Right ventricle myocardium superior (tissue), 1 donor: ENCODE measurements at places on chromosomes 5 and 9.

DNA sequence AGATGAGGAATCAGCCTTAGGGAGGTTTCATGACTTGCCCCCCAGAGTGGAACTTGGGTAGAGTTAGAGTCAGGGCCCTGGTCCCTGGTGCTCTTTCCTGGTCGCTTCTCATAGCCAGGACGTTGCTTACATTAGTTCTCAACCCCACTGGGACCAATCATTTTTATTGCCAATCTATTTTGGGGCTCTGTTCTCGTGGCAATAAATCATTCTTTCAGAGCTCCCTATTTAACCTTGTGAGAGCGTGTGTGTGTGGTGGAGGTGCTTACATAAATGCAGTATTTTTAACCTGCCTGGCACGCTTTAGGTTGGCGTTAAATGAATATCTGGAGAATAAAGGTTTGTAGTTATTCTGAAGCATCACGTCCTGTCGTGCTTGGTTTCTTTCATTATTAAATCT lies 4.1 kb downstream of the TRIO start:
- DNase-seq: no peak

DNA sequence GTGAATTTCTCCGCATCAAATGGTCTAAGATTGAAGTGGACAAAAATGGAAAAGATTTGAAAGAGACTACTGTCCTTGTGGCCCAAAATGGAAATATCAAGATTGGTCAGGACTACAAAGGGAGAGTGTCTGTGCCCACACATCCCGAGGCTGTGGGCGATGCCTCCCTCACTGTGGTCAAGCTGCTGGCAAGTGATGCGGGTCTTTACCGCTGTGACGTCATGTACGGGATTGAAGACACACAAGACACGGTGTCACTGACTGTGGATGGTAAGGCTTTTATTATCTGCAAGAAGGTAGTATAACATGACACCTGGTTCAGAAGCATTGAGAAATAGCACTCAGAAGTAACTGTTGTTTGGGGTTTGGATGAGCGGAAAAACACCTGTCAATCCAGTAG lies 18.7 kb downstream of the VCAN start:
- no peak for DNase-seq

DNA sequence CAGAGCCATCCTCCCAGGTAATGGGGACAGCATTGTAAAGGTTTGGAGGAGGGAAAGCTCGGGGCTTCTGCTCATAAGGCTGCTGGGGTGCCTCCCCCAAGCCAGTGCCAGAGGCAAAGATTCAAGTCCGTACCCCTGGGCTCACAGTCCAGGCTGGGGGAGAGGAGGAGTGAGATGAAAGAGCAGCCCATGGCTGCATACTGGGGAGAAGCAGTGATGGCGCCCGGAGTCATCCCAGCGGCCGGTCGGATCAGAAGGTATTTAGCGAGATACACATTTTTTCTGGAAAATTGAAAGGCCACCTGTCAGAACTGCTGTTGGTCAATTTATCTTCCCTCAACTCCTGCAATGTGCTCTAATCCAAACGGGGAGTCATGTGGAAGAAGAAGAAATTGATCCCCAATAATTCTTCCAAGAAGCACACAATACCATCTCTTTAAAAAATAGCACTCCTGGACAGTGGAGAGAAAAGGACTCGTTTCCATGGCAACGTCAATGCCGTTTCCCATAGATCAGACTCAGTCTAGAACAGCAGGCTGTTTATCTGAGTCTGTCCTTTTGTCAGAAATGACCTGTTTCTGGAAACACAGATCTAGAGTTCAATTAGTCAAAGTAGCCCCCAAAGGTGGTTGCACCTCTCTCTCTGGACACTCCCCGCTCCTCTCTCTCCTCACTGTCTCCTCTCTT lies 65.9 kb downstream of the NSG2 start:
- DNase-seq: no peak

DNA sequence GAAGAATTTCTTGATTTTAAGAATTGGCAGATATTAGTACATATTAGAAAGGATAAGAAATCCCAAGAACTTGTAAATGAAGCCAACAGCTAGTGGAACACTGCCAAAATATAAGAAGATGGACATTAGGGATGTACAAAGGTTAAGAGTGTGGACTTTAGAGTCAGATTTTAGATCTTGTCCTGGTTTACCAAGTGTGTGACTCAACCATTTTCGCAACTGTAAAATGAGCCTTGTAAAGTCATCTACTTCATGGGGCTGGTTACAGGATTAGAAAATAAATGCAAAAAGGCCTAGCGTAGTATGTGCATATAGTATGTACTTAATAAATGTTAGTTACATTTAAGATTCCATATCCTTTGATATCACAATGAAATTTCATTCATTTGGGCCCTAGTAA lies 260.0 kb downstream of the RAB3C start:
- no peak for DNase-seq

GRCh38 chr9:120876842-120877240 lies at the start of gene PHF19:
Gene PHF19 (minus strand): TSS chr9:120877188. CDS start chr9:120874741, 2,447 bp downstream.
- DNase-seq: peak; percentile 55

GRCh38 chr5:103896593-103896992 lies 334.0 kb upstream of the NUDT12 start:
- DNase-seq: no peak

- peak; percentile 78 for DNase-seq
Measured at GRCh38 chr5:179819296-179820126, 1.2 kb upstream of the SQSTM1 start.

DNA sequence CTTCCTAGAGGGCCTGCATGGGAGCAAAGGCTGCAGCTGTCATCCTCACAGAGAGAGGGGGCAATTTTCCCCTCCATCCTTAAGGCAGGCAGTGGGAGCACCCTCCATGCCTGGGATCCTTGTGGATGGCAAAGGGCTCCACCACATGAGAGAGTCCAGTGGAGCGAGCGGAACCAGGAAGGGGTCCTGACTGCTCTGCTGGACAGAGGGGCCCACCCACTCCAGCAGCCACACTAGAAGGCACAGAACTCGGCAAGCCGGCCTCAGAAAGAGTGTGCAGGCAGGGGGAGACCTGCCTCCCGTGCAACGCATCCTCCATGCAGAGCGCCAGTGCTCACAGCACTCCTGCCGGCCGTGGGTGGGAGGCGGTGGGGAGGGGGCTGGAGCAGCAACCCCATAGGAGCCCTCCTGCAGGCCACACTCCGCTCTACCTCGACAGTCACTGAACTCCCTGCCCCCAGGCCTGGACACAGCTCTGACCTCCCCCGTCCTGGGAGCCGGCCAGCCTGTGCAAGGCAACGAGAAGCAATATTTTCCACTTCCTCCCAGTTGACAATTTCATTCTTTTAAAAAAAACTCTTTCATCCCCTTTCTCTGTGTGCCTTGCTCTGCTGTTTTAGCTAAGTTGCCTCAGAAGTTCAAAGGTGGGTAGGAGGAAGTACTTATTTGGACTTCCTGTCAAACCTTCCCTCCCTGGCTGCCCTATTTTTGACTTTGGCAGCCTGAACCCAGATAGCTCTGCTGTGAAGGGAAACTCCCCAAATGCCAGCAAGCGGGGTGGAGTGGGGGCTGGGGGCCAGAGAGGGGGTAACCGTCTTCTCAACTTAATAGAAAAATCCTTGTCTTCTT lies 5.3 kb upstream of the LCP2 start:
- DNase-seq: peak; percentile 76

GRCh38 chr5:135097390-135097789 lies 63.4 kb upstream of the PITX1 start:
- DNase-seq: no peak

DNA sequence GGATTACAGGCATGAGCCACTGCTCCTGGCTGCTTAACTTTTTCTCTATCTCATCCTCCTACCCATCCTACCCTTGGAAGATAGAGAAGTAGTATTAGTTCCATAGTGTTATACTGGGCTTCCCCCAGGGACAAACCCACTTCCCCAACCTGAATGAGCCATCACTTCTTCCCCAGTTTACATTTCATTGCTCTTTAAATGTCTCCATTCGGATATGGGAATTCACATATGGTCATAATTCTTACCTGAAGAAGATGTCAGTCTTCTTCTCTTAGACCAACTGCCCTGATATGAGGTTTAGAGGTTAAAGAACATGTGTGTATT lies 1.9 kb downstream of the CD274 start:
- no peak for DNase-seq

DNA sequence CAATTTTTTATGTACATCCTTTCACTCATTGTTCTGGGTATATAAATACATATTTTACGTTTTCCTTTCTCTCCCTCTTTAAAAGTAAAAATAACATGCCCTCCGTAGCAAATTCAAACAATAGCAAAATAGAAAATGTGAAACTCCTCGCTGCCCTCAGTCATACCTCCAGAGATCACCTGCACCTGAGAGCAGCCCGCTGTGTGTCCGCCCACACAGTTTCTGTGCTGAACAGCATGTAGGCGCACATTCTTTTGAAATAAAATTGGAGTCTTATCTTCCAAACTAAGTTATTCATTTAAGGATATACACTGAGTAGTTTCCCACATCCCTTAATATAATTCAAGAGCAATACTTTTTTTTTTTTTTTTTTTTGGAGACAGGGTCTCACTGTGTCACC lies 255.7 kb downstream of the AOPEP start:
- no peak for DNase-seq

- DNase-seq: no peak
Measured at GRCh38 chr5:39624268-39624886, 199.6 kb upstream of the DAB2 start.
